NCI-H82 (cell line): ENCODE measurements at places on chromosomes 4 and X.
A peak's percentile ranks its signal among the peaks of the same experiment; 100 is the strongest.

- DNase-seq, result peak; percentile 29
Measured at GRCh38 chrX:574251-574650, 56.3 kb upstream of the SHOX start.

DNA sequence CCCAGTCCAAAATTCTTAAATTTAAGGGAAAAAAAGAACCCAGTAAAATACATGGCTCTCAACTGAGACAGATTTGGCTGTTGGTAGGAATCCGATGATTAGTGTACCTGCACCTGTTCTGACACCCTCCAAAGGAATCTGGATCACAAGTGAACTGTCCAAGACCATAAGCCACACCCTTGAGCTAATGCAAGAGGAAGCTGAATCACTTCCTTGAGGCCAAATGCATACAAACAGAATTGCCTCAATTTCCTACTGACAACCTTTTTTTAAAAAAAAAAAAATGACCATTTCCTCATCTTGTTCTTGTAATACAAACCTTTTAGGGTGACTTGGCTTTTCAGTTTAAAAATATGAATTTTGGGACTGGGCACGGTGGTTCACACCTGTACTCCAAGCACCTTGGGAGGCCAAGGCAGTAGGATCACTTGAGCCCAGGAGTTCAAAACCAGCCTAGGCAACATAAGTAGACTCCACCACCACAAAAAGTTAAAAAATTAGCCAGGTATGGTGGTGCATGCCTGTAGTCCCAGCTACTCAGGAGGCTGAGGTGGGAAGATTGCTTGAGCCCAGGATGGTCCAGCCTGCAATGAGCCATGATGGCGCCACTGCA, 10.7 kb upstream of the FBXL5 start:
- no peak for DNase-seq

DNA sequence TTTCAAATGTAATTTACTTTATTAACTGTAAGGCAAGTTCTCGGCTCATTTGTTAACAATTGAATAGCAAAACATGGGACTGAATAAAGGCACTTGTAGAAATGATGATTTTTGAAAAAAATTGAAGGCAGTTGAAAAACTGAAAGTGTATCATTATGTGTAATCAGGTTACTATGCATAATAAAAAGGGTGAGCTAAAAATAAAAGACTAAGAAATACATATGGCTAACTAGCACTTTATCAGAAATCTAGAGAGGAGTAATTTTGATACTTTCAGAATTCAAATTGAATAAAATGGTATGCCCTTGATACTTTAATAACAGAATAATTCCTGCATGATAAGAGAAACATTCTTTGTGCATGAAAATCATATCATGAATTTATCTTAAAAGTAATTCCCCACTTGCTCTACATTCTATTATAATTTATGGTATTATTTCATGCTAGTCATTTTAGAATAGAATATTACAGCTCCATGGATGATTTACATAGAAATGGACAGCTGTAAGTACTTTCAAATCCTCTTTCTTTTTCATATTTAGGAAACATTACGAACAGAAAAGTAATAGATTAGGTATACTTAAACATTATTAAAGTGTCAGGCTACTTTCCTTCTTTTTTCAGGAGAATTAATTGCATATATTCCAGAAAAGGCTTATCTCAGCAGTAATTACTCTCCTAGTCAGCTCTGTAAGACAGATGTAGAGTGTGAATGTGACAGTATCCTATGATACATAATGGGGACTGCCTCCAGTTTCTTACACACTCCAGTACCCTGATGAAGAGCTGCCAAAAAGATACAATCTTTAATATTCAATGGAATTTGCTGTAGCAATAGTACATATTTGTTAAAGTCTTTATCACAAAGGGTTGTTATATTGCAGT, 697.3 kb downstream of the CCSER1 start:
- DNase-seq, result no peak

DNA sequence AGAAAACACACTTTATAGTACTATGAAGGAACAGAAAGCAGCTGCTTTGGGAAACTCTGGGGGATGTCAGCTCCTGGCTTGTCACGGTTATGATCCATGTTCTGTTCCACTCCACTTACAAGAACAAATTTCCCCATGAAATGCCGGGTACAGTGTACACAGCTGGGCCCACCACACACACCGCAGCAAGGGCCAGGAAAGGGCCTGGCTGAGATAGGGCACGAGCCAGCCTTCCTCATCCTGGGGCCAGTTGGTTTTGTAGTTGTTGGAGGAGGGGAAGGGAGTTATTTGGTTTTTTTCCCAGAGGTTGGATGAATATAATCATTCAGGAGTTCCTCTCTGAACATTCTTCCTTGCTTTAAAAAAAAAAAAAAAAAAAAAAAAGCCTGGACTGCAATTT, 56.8 kb downstream of the SEPSECS start:
- no peak for DNase-seq

DNA sequence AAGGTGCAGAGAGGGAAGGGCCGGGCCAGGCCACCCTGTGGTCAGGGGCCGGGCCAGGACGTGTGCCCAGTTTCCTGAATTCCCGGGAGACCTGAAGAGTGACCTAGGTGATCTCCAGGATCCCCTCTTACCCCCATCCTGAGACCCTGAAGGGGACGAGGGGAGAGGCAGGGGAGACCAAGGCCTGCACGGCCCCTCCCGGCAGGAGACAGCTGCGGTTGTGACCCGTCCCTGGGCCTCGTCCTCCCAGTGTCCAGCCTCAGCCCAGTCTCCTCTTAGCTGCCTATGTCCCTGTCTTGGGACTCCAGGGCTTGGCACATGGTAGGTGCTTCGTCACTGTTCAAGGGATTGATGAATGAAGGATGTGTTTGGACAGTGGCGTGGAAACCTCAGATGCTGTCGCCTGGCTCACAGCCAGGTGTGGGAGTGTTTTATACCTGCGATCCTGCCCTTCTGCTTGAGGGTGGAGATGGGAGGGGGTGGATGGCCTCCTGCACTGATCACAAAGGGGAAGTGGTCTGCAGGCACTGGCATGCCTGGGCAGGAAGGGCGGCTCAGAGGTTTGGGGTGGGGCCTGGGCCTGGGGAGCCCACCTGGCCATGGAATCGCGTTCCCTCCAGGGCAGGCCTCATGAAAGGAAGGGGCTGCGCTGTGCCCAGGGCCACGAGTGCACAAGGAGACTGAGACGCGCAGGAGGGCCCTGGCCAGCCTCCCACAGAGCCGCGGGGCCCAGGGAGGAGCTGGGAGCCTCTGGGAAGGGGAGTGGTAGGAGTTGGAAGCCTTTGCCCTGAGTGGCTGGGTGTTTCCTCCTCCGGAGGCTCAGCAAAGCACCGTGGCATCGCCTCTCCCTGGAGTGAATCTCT, 6.9 kb downstream of the SH3TC1 start:
- DNase-seq, result no peak

DNA sequence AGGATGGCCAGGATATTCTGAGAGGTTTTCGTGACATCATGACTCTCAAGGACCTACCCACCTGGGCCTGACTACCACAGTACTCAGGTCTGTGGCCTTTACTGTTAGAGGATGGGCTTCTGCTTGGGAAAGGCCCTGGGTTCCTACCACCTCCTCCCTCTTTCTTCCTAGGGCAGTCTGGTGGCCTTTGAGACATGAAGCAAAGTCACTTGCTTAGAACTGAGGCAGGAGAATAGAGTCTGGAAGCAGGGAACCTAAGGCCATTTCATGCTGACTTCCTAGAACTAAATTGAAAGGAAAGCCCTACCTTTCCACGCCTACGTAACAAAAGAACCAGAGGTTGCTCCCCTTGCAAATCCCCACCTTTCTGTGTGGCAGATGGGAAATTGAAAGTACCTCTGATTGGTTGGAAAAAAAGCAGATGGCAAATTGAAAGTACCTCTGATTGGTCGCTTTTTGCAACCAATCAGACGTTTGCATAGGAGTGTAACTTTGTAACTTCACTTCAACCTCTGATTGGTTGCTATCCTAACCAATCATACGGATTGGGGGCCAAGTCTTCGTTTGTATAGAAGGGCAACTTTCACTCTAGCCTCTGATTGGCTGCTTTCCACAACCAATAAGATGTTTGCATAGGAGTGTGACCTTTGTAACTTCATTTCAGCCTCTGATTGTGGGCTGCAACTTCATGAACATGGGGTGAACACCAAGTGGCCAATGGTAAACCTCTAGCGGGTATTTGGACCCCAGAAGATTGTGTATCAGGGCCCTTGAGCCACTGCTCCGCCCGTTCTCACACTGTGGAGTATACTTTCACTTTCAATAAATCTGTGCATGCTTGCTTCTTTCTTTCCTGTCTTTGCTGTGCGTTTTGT, 9.9 kb upstream of the AKAP14 start:
- peak; percentile 10 for DNase-seq

DNA sequence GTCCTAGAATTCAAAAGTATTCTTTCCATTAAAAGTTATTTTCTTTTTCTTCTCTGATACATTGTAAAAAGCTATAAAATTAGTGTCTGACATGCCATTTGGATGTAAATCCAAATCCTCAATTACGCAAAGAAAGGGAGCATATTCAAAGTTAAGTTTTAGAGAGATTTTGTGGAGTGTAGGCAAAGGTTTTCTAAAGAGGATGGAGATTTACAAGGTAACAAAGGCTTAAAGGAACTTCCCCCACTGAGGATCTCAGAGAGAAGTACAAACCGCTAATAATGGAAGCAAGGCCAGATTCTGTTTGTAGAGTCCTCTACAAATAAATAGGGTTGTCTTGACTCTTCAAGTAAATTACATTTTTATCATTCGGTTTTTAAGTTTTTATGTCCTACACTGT, 91.0 kb upstream of the MAPK10 start:
- no peak for DNase-seq

GRCh38 chrX:39204945-39205344, 403.7 kb downstream of the MID1IP1 start:
- no peak for DNase-seq

DNA sequence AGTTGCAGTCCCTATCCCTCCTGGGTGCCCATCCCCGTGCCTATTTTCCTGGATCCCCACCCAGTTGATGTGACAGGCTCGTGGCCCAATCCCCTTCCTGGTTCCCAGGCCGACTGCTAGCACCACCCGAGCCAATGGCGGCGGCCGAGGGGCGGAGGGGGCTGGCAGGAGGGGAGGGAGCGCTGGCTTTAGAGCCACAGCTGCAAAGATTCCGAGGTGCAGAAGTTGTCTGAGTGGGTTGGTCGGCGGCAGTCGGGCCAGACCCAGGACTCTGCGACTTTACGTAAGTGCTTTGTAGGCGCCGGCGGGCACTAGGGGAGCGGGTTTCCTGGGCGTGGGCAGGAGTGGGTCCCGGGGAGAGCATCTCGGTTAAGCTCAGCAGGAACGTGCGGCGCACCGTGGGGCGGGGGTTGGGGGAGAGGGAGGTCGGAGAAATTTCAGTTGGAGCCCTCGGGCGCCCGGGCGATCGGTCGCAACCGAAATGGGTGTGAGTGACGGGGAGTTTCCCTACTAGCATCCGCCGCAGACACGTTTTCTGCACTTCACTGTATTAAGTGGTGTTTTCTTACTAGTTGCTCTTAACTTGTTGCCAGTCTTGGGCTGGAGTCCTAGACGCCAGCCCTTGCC, at the start of gene PLS3:
TSS of gene PLS3 (plus strand) at position 197 of the 627 bp plus-strand sequence. CDS start 49,077 bp downstream, outside the sequence.
- peak; percentile 88 for DNase-seq

- DNase-seq, result peak; percentile 12
Measured at GRCh38 chr4:19544446-19545125, 707.1 kb upstream of the SLIT2 start.

DNA sequence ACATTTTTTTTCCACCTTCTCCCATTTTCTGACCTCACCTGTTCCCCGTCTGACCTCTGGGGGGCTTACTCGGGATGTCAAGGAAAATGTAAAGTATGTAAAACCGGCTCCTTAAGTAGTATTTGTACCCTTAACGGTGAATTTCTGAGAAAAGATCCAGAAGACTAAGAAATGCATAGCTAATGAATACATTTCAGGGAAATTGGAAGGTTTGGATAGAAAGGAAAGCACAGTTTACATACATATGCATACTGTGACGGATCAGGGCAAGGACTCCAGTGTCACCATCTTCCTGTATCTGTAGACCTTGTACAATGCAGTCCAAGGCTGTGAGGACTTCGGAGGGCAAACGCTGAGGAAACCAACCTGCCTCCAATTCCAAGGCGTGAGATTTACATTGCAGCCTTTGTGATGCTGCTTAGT, 2185.9 kb upstream of the TENM3 start:
- DNase-seq, result no peak

DNA sequence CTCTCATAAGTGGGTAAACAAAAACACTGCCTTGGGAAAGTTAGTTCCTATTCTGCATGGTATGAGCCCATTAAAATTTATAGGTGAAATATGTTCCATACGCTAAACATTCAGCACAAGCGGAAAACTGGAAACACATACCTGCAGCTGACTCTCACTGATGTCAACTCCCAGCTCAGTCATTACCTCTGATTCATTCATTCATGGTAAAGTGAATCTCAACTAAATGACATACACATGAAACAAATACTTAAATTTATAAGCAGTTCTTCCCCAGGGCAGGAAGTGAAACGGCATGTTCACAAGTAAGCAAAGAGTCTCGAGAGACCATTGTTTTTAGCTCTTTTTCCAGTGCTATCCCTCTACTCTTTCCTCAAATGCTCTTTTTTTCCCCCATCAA, 1.6 kb downstream of the SLC10A6 start:
- no peak for DNase-seq

GRCh38 chrX:69032601-69033000, 132.7 kb downstream of the PJA1 start:
- DNase-seq, result no peak

DNA sequence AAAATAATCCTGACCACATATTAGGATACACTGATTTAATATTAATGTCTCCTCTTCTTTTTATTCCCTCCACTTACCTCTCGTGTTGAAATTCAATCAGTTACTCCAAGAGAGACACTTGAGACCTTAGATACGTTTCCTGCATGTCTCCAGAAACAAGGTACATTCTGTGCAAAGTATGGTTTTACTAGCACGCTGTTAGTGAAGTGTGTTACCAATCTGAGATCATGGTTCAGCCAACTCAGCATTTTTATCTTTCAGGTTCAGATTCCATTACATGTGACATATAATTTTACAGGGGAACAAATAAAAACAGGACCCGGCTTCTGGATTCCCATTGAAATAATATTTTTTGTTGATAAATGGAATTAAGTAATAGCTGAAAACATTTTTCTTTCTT, 32.2 kb downstream of the PDLIM5 start:
- no peak for DNase-seq

- no peak for DNase-seq
Measured at GRCh38 chrX:9935436-9935835, 31.7 kb upstream of the CLDN34 start.

- DNase-seq, result no peak
Measured at GRCh38 chr4:153506341-153507309, 40.5 kb downstream of the TMEM131L start.

GRCh38 chr4:79421483-79421882, 13.5 kb upstream of the GK2 start:
- no peak for DNase-seq
